ENCODE measurements at places on chromosomes 4 and X.

GRCh38 chrX:123481913-123482851 is 250.7 kb downstream of the THOC2 start:
- no peak for DNase-seq

GRCh38 chr4:146634825-146635224 is 3.9 kb upstream of the POU4F2 start:
- DNase-seq: no peak

DNA sequence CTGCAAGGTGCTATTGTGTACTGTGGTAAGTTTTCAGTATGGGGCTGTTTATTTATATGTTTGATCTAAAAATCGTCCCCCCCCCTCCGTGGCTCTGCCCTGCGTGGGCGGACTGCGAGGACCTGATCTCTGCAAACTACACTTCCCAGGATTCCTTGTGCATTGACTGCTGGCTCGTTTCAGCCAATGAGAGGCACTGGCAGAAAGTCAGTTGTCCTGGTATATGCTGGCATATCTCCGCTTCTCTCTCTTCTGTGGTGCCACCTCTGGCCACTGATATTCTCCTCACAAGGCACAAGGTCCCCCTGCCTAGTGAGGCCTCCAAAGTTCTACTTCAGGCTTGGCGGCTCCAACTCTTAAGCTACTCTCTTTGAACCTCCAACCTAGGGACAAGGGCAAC is 168.8 kb upstream of the ZFP42 start:
- no peak for DNase-seq

- peak; percentile 20 for DNase-seq
Measured at GRCh38 chrX:150767475-150768131, 74.4 kb downstream of the MTMR1 start.

DNA sequence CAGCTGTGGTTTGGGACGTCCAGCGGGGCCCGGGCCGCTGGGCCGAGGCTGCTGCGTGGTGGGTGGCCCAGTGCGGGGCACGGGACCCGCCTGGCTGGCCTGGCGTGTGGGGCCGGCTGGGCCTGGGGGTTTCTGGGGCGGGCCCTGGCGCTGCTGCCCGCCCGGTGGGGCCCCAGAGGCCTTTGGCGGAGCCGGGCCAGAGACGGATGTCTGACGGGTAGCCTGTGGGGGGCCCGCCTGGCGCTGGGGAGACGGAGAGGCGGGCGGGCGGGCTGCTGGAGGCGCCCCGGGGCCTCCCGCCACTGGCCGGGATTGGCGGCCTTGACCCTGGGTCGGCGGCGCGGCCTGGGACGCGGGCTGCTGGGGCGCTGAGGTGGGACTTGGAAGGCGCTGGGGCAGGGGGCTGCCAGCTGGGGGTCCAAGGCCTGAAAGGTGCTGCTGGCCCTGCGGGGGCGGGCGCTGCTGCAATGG is 8.1 kb upstream of the TIMP1 start:
- DNase-seq: no peak

- peak; percentile 40 for DNase-seq
Measured at GRCh38 chrX:136589966-136590365, 58.0 kb downstream of the VGLL1 start.

DNA sequence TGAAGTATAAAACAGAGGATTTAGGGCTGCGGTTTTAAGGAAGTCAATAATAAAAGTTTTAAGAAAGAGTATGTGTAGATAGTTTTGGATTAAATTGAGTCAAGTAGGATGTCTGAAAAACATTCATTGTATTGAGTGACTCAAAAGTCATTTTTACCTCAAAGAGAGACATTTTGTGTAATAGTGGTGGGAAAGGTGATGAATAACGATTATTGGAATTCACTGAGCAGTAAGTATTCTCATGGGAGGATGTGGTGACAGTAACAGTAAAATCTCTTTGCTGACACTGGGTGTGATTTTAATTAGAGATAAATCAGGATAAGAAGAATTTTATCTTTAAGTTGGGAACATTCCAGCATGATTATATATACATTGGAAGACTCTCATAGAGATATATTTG is 233.6 kb downstream of the PDHA2 start:
- peak; percentile 49 for DNase-seq

DNA sequence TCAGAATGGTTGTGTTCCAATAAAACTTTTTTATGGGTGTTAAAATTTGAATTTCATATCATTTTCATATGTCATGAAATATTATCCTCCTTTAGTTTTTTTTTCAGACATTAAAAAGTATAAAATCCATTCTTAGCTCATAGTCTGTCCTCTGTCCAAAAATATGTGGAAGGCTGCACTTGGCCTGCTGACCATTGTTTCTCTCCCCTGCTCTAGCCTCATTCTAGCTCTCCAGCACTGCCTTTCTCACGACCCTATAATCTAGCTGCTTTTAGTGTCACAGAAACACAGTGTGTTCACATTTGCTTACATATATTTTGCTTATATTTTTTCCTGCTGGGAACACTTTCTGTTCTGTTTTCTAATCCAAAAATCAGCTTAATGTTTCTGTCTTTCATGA is 165.0 kb upstream of the ANK2 start:
- DNase-seq: no peak

DNA sequence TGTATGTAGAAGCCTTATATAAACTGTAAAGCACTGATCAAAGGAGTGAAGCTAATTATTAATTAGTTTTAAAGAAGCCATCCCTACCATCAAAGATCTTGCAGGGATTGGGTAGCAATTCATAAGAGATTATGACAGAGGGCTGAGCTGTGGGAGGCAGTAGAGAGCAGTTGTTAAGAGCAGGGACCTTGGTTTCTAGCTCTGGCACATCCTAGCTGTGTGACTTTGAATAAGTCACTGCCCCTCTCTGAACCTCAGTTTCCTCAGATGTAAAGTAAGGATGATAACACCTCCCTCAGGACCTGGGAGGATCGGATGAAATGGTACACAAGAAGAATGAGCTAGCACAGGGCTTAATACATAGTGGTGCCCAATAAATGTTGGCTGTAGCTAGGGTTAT is 45.4 kb downstream of the APLN start:
- DNase-seq: no peak

- DNase-seq: no peak
Measured at GRCh38 chrX:149916745-149917392, 12.5 kb upstream of the HSFX4 start.

DNA sequence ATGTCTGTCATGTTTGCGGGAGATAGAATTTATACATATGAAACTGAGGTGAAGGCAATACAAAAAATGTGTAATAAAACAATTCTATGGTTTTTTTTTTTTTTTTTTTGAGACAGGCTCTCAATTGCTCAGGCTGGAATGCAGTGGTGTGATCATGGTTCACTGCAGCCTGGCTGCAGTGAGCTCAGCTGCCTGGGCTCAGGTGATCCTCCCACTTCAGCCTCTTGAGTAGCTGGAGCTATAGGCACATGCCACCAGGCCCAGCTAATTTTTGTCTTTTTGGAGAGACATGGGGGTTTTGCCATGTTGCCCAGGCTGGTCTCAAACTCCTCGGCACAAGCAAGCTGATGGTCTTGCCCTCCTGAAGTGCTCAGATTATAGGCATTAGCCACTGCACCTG is 10.1 kb downstream of the RADX start:
- no peak for DNase-seq

DNA sequence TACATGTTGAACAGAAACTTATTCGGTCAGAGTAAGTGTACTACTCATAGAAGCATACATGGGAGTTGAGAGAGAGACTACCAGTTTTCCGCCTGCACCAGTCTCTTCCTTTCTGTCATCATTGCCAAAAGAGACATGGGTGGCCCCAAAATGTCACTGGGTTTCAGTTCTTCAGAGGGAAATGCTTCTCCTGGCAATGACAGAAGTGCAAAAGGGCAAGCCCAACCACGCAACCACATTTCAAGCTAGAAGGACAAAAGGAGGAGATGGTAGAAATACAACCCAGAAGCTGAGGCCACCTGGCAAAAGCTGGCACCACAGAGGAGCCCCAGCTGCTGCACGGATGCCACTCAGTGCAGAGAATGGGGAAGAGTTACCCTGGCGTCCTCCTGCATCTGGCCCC is 320.1 kb downstream of the BCOR start:
- no peak for DNase-seq

GRCh38 chr4:86908251-86908657 is 16.0 kb upstream of the C4orf36 start:
- DNase-seq: no peak

DNA sequence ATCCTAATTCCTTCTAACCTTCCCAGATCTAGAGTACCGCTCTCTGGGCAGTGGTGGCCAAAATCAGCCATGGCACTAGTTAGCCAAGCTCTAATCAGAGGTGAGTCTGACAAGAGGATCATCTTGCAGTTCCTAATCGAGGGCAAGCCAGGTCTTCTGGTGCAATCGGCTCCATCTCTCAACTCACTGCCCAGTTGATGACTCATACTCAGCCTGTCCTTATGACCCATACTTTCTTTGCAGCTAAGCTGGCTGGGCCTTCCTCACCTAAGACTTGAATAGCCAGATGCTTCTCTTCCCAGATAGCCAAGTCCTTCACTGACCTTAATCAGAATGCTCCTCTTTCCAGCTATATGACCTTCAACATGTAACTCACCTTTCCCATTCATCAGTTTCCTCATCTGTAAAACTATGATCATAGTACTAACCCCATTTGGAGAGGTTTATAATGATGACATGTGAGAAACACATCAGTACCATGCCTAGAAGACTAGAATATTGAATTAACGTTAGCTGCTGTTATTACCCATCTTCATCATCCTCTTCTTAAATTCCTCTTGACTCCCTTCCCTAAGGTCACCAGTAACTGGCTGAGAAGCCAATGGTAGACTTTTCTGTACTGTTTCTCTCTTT is 57.1 kb downstream of the RELL1 start:
- no peak for DNase-seq

GRCh38 chrX:81280148-81280547 is 78.2 kb downstream of the SH3BGRL start:
- no peak for DNase-seq

DNA sequence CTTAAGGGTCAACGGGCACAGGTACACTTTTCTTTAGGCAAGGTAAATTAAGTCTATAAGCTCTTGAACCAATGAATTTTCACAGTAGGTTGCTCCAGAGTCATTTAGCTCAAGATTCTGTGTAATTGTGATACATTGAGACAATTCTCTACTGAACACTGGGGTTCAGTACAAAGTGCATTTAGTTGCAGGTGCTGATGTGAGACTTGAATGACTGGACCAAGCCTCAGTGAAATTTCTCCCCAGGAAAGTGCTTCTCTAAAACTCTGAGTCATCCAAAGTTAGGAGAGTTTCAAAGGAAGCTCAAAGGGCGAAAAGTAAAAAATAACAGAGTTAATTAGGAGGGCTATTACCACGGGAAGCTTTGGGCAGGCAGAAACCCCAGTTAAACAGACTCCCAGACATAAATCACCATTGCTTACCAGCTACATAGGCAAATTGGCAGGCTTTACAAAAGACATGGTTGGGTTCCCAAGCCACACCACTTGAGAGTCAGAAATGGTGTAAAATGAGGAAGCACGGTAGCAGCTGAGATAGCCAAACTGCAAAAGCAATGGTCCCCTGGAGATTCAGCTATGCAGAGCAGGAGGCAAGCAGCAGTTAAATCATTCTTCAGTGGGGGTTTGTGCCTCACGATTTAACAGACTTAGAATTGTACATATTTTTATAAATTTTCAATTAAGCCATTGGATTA is 202.6 kb downstream of the PCDH19 start:
- DNase-seq: no peak

GRCh38 chr4:182705389-182705788 is 211.8 kb downstream of the DCTD start:
- DNase-seq: no peak

GRCh38 chrX:119655125-119655524 is 37.8 kb downstream of the SEPTIN6 start:
- DNase-seq: peak; percentile 78

GRCh38 chrX:29376584-29376983 is 789.3 kb downstream of the IL1RAPL1 start:
- DNase-seq: no peak

GRCh38 chrX:69808375-69808774 is 192.5 kb downstream of the EDA start:
- no peak for DNase-seq

DNA sequence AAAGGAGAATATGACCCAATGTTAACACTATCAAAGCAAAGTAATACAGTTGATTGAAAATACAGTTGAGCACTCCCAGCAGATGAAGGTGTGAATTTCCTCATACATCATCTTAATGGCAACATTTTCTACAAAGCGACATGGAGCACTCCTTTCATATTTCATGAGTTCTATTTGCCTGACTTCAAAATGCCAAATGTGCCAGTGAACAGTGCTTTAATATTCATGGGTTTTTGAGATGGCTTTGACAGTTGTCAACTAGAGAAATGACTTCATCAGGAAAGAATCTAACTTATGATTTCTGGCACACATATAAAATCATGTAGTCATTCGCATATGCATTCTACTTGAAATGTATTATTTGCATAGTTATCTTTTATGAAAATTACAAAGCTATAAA is 222.4 kb downstream of the GALNTL6 start:
- DNase-seq: no peak

- DNase-seq: no peak
Measured at GRCh38 chr4:61540944-61541343, 340.8 kb downstream of the ADGRL3 start.

GRCh38 chr4:98677799-98678198 is 19.4 kb upstream of the TSPAN5 start:
- DNase-seq: no peak

- no peak for DNase-seq
Measured at GRCh38 chr4:139535871-139536234, 20.2 kb downstream of the SETD7 start.

DNA sequence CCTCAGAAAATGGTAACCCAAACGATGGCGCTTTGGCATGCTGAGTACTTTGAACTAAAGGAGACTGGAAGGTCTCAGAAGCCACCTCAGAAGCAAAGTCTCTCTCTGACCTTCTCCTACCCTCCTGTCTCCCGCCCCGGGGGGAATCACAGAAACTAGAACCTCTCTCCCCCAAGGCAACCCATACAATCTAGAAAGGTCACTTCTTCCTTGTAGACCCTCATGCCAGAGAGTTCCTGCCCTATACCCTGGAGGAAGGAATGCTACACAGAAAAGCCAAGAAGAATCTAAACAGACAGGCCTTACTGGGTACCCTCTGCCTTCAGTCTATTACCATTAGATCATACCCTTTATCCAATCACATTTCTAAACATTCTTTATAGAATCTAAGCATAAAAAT is 8.5 kb downstream of the PLAC1 start:
- no peak for DNase-seq

- DNase-seq: no peak
Measured at GRCh38 chr4:40833212-40833611, 83.5 kb downstream of the NSUN7 start.

DNA sequence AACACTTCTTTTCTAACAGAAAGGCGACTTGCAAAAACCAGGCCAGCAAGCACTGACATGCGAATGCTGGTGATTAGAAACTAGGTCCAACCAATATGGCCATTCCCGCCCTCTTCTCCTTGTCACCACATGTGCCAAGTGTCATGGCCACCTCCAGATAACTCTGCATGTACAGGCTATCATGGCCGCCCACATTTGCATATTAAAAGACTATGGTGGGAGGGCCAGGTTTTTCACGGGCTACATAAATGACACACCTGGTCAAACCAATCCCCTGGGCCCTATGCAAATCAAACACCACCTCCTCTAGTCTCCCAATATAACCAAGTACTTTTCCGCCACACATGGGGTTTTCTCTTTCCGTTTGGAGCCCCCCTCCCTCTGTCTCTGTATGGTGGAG is 40.1 kb downstream of the NUDT11 start:
- DNase-seq: no peak

- DNase-seq: no peak
Measured at GRCh38 chr4:38935391-38936073, 67.9 kb downstream of the FAM114A1 start.

GRCh38 chrX:41265615-41266014 is 68.3 kb upstream of the DDX3X start:
- DNase-seq: no peak

- DNase-seq: no peak
Measured at GRCh38 chr4:142809559-142809958, 36.5 kb downstream of the INPP4B start.

Measured in foreskin keratinocyte (primary cell).